ENCODE measurements at places on chromosomes 12 and 14. TPM values are rescaled to one million over a fixed set of nuclear protein-coding genes. Genes with fewer than 3 reads are reported as not detected.

The SMCO2 gene
- total RNA-seq, result 0.31 TPM

The DDN gene
- 8.8 TPM for total RNA-seq

The PRIM1 gene
- 13.1 TPM for total RNA-seq

The ACVRL1 gene
- total RNA-seq, result 0.46 TPM

The NRXN3 gene
- 19.8 TPM for total RNA-seq

The SYCP3 gene
- not detected for total RNA-seq

The CLEC2A gene
- total RNA-seq, result not detected

The IFI27 gene
- 15.5 TPM for total RNA-seq

The SIX6 gene
- not detected for total RNA-seq
